ENCODE measurements at places on chromosomes 3 and 15.

DNA sequence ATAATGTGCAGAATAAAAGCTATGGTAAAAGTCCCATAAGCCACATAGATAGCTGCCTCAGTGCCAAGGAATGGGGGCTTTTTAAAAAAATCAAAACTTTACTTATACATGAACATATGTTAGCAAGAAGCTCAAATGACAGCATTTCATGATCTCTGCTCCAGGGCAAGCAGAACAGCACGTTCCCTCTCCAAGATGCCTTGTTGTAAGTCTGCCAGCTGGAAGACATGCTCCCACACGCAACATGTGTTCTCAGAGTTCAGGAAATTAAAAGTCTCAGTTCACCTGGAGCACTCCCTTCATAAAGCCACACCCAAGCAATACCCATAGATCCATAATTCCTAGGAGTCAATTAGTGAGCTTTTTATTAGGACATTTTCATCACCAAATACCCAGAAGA is 52.2 kb downstream of the ABI3BP start:
- DNase-seq = no peak

- DNase-seq = no peak
Measured at GRCh38 chr3:176873261-176873660, 324.0 kb downstream of the TBL1XR1 start.

- DNase-seq = no peak
Measured at GRCh38 chr3:65439641-65440284, 599.0 kb downstream of the MAGI1 start.

DNA sequence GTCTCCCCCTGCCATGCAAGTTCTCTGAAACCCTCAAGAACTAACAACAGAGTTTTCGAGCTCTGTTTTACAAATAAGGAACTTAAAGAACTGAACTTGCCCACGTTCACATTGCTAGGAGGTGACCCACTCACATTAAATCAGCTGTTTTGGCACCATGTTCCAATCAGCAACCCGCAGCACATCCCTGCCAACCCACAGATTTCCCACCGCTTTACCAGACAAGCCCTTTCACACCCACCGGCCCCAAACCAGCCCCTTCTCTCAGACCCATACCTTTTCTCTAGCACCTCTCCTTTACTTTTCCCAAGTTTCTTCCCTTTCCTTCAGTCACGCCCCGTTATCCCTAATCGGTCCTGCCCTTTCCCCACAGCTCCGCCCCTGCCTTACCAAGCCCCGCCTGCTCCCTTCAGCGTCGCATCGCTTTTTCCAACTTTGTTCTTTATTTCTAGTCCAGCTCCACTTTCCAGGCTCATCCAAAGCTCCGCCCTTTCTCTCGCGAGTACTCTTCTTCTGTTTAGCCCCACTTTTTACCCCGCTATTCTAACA is 804 bp upstream of the BRPF1 start:
- no peak for DNase-seq

- no peak for DNase-seq
Measured at GRCh38 chr3:86738684-86739083, 252.3 kb downstream of the VGLL3 start.

GRCh38 chr3:186630950-186631641 is 9.1 kb upstream of the FETUB start:
- no peak for DNase-seq

GRCh38 chr3:136802481-136802996 is 16.4 kb upstream of the SLC35G2 start:
- no peak for DNase-seq

- no peak for DNase-seq
Measured at GRCh38 chr3:27713435-27714145, 8.5 kb downstream of the EOMES start.

- no peak for DNase-seq
Measured at GRCh38 chr15:48579945-48580671, 65.4 kb downstream of the FBN1 start.

- DNase-seq = no peak
Measured at GRCh38 chr3:42739401-42740158, 33.5 kb downstream of the CCDC13 start.

DNA sequence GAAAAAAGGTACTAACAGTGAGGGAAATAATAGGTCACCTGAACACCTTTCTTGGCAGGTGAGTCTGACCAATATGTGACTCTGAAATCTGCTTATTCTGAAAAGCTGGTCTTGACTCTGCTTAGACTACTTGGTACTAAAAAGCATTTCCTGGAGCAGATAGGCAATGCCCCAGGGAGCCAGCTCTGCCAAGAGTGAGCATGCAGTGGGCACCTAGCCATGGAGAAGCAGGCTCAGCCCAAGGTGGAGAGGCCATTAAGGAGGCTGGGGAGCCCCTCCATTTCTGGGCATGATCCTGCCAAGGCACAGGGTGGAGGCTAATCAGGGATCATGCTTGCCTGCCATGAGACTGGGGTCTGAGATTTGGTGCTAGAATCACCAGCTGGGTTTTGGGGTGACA is 1.6 kb upstream of the LTF start:
- no peak for DNase-seq

DNA sequence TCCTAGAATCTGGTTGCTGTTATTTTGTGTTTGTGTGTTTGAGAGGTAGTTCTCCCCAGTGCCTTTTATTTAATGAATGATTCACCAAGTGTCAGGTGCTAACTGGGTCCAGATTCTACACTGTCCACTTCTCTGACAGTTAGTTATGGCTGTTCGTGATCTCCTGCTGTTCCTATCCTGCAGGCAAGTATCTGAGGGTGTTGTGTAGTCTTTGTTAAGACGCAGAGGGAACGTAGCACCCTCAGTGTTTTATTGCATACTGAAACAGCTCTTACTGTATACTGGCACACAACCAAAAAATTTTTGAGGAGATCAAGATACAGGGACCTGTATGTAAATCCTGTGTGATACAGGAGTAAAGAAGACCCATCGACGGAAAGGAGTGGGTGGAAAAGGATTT is 1271.3 kb downstream of the ROBO1 start:
- no peak for DNase-seq

- DNase-seq = no peak
Measured at GRCh38 chr15:59237924-59238331, 31.3 kb downstream of the LDHAL6B start.

DNA sequence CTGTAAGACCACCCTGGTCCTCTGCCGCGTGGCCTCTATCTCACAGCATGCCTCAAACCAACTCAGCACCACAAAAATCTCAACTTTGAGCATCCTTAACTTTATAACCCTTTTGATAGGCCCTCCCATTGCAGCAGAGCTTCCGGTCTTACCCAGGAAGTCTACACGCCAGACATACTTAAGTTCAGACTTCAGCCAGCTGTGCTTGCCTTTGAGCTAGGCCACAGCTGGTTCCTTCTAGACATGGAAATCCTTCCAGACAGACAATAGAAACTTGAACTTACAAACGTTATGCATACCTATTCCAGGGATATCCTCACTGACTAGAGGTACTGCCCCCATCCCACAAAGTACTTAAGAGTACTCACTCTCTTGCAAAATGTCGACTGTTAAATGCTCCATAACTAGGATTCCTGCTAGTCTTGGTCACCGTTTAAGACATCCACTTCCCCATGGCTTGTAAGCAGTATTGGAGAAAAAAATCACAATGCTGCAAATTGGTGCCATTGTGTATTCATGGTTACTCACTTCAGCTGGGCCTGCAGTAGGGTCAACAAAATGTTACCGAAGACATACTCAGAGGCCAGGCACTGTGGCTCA is 183.5 kb downstream of the TBL1XR1 start:
- no peak for DNase-seq

GRCh38 chr3:99434190-99434589 is 204.2 kb upstream of the COL8A1 start:
- no peak for DNase-seq

DNA sequence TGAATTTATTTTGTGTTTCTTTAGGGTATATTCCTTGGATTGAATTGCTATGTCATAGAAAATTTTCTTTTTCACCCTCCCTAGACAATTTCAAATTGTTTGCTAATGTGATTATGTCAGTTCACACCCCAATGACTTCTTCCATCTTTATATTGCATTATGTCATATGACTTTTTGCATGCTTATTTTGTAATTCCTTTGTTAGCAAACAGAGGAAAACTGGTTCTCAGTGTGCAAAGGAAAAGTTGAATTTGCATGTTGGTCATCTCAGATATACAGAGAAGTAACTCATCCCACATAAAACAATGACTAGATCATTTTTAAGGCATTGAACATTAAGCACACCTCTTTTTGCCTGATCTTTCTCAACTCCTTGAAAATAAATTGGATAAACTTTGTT is 3.3 kb upstream of the RNF13 start:
- DNase-seq = no peak

DNA sequence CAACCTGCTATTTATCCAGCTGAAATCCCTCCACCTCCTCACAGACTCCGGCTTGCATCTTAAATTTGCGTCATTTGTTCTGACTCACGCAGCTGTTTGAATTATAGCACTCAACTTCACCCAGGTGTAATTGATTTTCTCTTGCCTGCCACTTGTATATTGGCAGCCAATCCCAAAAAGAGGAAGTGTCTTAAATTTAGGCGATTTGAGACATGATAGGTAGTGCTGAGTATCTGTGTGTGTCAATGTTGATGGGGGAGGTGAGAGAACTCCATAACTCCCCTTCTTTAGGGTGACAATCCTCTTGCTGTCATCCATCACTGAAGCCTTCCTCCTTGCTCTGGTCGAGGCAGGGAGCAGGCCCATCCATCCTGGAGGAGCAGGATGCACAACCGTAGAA is 77.2 kb upstream of the TPRG1 start:
- DNase-seq = no peak

DNA sequence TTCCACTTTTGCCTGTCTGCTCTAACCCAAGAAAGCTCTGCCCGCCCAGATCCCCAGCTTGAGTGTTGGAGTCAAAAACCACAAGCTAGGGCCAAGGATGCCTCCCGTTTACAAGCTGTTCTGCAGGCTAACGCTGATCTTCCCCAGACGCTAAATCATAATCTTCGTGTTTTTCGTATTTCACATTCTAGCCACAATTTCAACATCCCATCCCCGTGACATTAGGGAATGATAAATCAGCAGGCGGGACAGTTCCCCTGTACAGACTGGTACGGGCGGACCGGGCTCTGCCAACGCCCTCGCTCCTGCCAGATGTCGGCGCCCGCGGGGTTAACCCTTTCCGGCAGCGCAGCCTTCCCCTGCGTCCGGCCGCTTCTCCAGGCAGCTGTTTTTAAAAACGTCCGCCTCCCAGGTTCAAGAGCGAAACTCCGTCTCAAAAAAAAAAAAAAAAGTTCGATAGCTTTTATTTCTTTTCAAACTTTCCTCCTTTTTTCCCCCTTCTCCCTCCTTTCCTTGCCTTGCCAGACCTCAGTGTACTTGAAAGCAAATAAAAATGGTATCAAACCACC is 81.0 kb upstream of the BNC1 start:
- DNase-seq = no peak

DNA sequence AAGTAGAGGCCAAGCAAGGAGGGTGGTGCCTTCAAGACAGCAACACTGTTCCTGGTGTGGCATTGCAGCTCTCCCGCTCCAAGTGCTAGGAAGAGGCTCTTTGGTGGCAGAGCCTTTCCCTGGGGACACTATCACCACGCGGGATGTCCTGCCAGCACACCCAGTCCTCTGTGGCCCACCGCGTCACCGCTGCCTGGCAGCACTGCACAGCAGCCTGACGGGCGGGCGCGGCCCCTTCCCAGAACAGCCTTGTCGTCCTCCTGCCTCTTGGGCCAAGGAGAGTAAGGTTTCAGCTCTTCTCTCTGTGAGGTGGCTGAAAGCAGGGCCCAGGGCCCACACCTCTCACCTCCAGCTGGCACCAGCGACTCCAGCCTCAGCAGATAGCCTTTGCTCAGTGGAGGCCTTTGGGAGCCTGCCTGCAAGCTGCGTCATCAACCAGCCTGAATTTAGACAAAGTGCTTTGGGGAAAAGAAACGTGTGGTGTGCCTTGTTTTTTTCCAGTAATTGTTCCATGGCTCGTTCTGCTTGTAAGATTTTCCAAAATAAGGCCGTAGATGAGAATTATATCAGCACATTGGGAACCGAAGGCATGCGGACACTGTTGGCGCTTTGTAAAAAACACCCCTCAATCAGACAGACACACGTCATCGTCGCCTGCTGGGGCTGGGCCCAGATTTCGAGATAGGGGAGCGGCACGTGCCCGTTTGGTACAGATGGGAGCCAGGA is 65.0 kb downstream of the AAGAB start:
- no peak for DNase-seq

- DNase-seq = no peak
Measured at GRCh38 chr3:127814325-127814781, 8.0 kb downstream of the MGLL start.

GRCh38 chr15:101435761-101436160 is 53.7 kb downstream of the PCSK6 start:
- no peak for DNase-seq

DNA sequence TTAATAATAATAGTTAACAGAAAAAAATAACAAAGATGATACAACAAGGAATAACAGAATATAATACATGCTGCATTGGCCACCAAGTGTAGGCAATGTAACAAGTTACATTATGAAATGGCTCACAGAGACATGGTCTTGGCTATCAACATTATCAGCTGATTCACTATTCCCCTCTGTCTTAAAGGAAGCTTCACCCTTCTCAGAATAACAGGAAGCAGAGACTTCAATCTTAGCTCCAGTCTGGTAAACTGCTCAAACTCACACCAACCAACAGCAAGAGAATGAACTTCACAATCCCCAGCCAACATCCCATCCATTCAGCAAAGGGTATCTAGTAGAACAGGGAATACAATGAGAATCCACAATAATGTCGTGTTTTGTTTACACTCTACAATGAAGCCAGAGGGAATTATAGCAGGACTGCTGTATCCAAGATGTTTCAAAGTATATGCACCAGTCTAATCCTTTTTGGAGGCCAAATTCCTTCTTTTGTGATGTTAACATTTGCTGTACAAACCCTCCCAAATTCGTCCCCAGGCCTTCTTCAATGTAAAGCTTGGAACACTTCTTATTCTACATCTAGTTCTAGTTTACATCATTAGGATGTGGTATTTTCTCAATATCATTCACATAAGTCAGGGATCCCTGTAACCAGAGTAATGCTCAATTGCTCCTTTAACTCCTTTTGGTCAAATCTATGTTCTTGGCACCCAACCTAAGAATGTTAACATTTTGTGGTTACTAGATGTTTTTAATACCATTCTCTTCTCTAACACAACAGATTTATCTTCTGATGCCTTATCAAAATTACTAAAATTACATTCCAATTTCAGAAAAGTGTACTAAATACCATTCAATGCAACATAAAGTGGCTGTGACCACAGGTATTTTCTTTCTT is 52.4 kb upstream of the CMSS1 start:
- DNase-seq = no peak

- DNase-seq = peak; percentile 72
Measured at GRCh38 chr3:165754219-165755007, 82.8 kb downstream of the BCHE start.

DNA sequence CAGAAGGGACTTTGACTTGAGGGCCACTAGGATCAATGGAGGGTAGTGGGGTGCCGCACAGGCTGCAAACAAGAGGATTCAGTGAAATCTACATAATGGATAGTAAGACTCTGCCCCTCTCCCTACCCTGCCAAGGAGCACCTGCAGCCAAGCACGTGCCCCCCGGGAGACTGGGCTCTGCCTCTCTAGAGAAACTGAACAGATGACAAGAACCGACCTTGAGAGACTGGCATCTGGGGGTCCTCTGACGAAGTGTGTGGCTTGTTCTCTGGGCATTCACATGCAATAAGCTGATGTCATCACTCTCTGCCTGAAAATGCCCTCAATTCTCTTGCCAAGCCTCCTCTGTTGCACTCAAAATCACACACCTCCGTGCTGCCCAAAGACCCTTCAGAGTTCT is 132.3 kb downstream of the FAM43A start:
- DNase-seq = no peak
